ENCODE measurements at places on chromosomes 2 and 18.

- no peak for DNase-seq
Measured at GRCh38 chr18:49189772-49190171, 239.0 kb upstream of the SMAD7 start.

- no peak for DNase-seq
Measured at GRCh38 chr2:120606931-120607330, 128.7 kb upstream of the GLI2 start.

- no peak for DNase-seq
Measured at GRCh38 chr18:22711192-22711685, 221.9 kb upstream of the RBBP8 start.

- DNase-seq, result no peak
Measured at GRCh38 chr2:27932396-27932795, 41.9 kb downstream of the BABAM2 start.

GRCh38 chr2:203786549-203787351 is 80.3 kb downstream of the CD28 start:
- no peak for DNase-seq

DNA sequence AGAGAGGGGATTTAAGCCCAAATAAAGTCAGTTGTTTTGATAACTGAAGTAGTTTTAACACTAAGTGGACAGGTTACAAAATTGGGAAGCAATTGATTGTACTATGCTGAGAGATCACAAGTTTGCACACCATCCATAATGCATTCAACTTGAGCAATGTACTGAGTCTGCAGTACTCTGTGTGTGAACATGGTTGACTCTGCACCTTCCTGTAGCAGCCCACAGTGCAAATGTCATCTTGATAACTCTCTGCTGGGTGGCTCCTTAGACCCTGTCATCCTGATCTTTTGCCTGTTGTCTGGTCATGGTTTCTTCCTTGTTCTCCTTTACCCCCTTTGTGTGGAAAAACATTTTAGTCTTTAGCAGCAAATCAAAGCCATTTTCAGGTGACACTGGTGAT is 168.0 kb downstream of the ARHGAP15 start:
- no peak for DNase-seq

- DNase-seq, result no peak
Measured at GRCh38 chr2:192151853-192152252, 42.9 kb downstream of the TMEFF2 start.

- DNase-seq, result no peak
Measured at GRCh38 chr2:209496586-209496982, 72.7 kb downstream of the MAP2 start.

DNA sequence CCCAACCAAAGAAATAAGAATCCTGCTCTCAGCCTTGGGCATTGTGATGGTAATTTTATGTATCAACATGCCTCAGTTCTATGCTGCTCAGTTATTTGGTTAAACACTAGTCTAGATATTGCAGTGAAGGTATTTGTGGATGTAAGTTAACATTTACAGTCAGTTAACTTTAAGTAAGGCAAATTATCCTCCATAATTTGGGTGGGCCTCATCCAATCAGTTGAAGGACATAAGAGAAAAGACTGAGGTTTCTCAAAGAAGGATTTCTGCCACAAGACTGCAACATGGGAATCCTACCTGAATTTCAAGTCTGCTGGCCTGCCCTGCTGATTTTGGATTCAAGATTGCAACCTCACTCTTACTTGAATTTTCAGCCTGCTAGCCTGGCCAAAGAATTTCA is 975.5 kb upstream of the ACVR2A start:
- DNase-seq, result no peak

DNA sequence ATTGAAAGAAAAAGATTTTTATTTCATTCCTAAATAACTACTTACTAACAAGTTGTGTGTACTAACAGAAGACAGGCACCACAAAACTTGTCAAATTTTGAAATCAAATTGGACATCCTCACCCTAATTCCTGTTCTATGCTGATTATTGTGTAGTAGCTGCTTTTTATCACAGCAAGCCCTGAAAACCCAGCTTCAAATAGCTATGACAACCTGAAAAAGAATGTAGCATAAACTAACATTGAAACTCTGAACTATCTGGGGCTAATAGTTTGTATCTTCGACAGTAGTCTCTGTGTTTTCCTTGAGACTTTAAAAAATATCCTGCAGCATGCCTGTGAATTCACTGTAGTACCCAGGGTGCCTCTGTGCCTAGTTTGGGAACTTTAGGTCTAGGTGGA is 122.6 kb downstream of the WDPCP start:
- no peak for DNase-seq

GRCh38 chr2:238045575-238045974 is 15.2 kb upstream of the SCLY start:
- no peak for DNase-seq

GRCh38 chr18:9058406-9058805 is 44.1 kb upstream of the NDUFV2 start:
- DNase-seq, result no peak
